Sigmoid colon (tissue), 7 donors: ENCODE measurements at places on chromosomes 3 and 15. TPM values are rescaled to one million over a fixed set of nuclear protein-coding genes. Genes with fewer than 3 reads are reported as not detected.

DNA sequence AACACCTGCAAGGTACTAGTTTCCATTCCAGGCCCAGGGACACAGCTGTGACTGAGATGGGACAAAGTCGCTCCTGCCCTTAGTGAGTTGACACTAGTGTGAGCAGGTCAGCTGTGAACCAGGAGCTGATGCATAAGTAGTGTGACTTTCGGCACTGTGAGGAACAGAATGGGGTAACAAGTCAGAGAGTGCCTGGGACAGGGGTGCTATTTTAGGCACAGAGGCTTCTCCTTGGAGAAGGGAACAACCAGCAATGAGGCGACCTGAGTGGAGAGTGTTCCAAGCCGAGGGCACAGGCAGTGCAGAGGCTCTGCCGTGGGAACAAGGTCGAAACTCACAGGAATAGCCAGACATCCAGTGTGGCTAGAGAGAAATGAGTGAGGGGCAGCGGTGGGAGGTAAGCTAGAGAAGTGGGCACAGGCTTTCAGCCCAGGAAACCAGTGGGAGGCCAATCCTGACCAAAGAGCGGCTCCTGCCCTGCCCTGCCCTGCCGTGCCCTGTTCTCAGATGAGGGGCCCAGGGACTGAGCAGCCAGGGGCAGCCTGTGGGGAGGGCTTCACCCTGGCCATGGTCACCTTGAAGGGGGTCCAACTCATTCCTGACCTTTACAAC, 14.2 kb downstream of the DNAH1 start:
- DNase-seq, result no peak

DNA sequence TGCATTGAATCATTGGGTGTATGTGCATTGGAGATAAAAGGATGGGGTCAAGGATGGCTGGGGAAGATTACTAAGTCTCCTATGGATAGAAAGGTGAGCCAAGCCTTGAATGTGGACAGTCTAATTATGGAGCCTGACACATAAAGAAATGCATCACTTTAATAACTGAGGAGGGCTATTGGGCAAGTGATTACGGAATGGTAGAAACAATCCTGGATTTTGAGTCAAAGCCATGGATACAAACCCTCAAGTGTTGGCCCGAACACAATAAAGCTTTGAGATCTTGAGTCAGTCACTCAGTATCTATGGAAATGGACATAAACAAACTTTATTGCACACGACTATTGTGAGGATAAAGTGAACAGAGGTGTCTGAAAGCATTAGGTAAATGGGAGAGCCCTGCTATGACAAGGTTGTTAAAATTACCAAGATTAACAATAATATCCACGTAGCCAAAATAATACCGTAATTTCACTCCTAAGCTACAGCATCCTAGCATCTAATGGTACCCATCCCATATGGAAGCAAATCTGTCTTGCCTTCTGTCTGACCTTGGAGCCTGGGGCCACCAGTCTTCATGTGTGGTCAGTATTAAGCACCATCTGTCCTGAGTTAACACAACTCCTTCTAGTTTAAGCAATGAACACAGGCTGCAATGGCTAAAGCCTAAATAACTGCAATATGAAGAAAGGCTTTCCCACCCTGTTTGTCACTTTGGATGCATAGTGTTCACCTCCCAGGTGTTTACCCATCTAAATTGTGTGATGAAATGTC, 136.9 kb upstream of the PRICKLE2 start:
- DNase-seq, result no peak

DNA sequence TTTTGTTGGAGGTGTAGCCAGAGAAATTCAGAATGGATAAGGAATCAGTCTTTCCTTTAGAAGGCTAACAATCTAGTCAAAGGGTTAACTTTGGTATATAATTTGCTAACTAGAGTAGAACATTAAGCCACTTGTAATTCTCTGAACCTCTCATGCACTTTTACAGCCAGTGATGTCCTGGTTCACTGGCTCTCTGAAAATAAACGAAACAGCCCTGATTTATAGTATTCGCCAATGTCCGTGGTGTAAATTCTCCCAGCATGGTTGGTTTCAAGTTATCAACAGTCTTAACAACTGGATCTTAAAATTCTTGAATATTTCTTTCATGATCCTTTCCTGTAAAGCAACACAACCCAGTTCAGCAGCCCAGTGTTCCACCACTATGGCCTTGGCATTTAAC, 500.4 kb upstream of the CDIN1 start:
- no peak for DNase-seq

GRCh38 chr3:46890132-46890531, 12.6 kb downstream of the PTH1R start:
- no peak for DNase-seq

DNA sequence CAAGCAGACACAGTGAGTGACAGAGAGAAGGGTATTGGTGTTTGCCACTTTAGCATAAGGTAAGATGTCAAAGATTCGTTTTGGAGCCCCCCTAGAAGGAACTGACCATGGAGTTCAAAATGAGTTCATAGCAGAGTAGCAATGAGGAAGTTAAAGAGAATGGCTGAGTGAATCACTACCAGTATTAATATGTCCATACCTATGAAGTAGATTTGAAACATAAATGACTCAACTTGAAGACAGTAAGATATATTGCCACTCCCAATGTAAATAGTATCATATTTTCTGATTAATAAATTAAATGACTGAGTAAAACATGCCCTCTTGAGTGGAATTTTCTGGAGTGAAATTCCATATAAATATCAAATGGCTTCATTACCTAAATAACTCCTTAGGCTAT, 675.1 kb downstream of the NLGN1 start:
- no peak for DNase-seq

GRCh38 chr3:51637941-51638471, 33.0 kb upstream of the TEX264 start:
- DNase-seq, result no peak

DNA sequence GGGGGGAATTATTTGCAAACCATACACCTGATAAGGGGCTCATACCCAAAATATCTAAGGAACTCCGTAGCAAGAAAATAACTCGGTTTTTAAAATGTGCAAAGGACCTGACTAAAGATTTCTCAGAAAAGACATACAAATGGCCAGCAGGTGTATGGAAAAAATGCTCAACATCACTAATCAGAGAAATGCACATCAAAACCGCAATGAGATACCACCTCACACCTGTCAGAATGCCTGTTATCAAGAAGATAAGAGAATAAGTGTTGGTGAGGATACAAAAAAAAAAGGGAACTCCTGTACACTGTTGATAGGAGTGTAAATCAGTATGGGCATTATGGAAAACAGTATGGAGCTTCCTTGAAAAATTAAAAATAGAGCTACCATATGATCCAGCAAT, 89.4 kb downstream of the C3orf70 start:
- DNase-seq, result no peak

GRCh38 chr15:55319537-55320237, 665 bp downstream of the PIGB start:
- no peak for DNase-seq

GRCh38 chr3:7876741-7877297, 624.8 kb upstream of the LMCD1 start:
- DNase-seq, result no peak

DNA sequence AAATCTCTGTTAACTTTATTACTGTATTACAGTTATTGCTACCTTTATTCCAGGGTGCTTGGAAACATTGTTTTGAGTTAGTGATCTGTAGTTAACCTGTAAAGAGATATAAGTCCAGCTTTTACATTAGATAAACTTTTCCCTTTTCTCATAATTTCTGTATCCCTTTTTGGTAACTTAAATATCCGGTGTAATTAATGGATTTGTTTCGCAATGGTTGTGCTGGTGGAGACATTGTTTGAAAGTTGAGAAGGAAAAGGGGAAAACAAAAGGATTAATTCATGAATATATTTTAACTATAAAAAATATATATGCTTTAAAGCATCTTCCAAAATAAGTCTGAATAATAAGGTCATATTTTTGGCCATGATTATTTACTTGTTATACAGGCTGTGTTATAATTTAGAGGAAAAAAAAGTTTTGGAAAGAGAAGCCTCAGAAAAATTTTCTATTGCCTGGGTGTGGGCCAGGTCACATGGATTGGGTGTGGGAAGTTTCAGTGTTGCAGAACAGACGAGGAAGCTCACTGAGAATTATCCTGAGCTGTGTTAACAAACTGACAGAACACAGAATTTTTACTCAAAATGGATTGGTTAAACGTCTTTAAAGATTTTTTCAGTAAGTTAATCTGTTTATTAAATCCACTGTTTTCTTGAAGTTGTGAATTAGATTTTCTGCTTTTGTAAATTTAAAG, 27.7 kb upstream of the IL20RB start:
- DNase-seq, result peak; percentile 77

- no peak for DNase-seq
These were observed 153.5 kb downstream of the RPLP1 start for GRCh38 chr15:69606144-69606543.

DNA sequence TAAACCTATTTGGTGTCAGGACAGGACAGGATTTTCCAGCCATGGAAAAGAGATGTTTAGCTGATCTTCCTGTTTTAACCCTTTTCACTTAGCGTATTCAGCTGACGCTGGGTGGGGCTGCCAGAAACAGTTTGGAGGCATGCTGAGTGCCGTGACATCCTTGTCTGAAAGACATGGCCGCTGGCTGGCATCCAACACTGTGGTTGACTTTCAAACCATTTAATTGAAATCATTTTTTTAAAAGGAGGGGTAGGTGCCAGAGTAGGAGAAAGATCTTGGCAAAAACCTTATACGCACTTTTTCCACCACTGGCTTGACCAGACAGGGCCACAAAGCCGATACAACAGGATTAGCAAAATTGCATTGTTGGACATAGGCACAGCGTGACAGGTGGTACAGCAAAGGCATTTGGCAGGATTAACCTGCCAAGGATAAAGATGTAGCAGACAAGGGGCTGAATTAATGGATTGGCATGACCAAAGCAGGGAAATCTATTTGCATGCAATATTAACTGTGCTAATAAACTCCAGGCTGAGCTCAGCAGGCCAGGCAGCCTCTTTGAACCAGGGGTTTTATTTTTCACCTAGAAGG, 131.8 kb upstream of the TOPAZ1 start:
- no peak for DNase-seq

DNA sequence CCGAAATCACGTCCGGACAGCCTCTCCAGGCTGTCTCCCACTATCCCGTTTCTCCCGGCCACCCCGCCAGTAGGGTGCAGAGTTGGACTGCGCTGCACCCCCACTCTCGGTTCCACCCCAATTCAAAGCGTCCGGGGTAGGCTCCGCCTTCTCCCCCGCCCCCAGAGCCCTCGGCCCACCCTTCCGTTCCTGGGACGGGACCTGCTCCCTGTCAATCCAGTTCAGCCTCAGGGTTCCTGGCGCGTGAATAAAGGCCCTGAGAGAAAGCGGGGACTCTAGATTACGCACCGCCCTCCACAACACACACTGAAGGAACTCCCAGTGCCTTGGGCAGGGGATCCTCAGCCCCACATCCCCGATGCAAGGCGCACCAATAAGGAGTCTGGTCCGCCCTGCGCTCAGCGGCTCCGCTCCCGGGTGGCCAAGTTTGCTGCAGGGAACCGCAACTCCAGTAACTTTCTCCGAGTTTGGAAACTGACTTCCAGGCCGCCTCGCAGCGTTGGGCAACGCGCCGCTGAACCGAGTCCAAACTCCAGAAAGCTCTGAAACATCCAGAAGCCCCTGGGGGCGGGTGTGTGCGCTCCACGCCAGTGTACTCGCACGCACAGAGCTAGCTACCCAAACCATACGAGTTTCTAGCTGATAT, 1.9 kb downstream of the ADAMTS9 start:
- peak; percentile 99 for DNase-seq

GRCh38 chr3:13420045-13420830, at the start of gene NUP210:
Gene NUP210 (minus strand): TSS chr3:13420322. CDS start chr3:13420226, 96 bp downstream.
- DNase-seq, result no peak

- DNase-seq, result no peak
These were observed 629.7 kb downstream of the NTRK3 start for GRCh38 chr15:87626860-87627259.

DNA sequence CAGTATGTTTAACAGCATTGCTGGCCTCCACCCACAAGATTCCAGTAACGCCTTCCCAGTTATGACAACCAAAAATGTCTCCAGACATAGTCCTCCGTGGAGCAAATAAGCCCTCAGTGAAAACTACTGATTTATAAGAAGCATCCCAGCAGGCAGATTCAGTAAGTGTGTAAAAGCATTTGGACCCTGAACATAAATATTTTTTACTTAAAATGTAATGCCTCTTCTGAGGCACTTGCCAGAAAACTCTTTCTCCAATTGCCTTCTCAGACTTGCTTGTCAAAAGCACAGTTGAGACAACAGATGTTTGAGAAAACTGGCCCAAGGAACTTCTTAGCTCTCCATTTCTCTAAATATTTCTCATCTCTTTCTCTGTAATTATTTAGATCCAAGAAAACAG, 31.8 kb upstream of the DCLK3 start:
- no peak for DNase-seq

GRCh38 chr3:152302521-152303021, 33.8 kb downstream of the MBNL1 start:
- DNase-seq, result peak; percentile 85

DNA sequence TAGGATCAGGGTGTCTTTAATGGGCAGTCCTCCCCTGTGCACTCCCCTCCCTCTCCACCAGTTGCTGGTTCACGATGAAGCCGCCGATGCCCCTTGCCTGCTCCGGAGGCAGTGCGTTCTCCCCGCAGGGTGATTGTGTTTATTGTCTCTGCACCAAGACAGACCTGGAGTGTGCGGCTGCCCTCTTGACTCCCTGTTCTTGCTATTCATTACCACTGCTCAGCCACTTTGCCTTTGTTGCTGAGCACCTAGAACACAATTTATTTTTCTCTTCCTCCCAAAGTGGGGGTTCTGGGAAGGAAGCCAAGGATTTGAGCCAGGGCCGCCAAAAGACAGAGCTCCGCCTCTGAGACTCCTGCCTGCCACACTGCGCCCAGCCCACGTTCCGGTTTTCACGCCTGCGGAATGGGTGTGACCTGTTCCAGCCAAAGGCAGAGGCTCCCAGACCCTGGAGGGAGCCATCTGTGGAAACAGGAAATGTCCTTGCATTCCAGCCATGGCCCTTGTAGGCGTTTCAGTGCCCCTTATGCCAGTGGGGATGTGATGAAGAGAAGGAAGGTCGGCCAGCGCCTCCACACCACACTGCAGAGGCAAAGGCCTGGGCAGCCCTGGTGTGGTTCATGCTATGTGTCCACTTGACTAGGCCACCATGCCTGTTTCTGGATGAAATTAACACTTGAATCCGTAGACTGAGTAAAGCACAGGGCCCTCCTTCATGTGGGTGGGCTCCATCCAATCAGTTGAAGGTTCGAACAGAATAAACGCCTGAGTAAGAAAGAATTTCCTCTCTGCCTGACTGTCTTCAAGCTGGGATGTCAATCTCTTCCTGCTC, 85.8 kb downstream of the HMG20A start:
- peak; percentile 75 for DNase-seq

Gene PRR20G
- total RNA-seq, result not detected

Gene CACNA2D3
- 4.9 TPM for total RNA-seq

Gene TMEM212
- total RNA-seq, result not detected

Gene REC114
- total RNA-seq, result not detected

Gene IGSF10
- 1.8 TPM for total RNA-seq

Gene SCAANT1
- total RNA-seq, result not detected

Gene CLDN11
- total RNA-seq, result 22.2 TPM

Gene TRPM1
- total RNA-seq, result not detected

Gene PAK6
- 1.1 TPM for total RNA-seq

Gene SLC35A5
- total RNA-seq, result 16.4 TPM

Gene CYP8B1
- total RNA-seq, result not detected
